ENCODE measurements at places on chromosomes 2 and 18.

DNA sequence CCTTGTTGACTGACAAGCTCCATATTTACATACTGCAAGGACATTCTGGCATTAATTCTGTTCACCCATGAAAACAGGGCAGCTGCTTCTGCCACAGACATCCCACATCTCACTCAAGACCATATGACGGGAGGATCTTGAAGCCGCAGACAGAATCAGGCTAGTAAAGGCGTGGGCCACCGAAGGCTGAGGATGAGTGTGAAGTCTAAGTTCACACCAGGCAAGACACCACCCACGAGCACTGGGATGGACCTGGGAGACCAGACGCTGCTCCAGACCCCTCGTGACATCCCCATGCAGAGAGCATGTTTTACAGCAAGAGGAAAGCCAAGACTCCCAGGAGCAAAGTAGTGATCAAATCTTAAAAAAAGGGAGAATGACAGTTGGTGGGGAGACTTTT lies 3.2 kb downstream of the FHL2 start:
- DNase-seq, result no peak

- DNase-seq, result no peak
Measured at GRCh38 chr18:48393170-48393569, 16.0 kb downstream of the ZBTB7C start.

DNA sequence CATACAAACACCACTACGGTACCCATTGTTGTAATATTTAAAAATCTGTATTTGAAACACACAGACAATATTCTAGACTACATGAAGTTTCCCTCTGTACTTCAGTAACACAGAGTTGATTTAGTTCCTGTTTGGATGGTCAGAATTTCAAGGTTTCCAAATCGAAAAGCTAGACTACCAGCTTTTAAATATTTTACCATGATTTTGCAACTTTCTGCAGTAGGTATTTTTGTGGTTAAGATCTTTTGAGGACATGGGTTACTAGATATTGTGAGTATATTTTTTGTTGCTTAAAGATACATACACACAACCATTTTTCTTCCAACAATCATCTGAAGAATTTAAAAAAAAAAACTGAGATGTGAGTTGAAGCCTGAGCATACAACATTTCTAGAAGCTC lies 10.9 kb downstream of the SERPINB5 start:
- DNase-seq, result no peak

DNA sequence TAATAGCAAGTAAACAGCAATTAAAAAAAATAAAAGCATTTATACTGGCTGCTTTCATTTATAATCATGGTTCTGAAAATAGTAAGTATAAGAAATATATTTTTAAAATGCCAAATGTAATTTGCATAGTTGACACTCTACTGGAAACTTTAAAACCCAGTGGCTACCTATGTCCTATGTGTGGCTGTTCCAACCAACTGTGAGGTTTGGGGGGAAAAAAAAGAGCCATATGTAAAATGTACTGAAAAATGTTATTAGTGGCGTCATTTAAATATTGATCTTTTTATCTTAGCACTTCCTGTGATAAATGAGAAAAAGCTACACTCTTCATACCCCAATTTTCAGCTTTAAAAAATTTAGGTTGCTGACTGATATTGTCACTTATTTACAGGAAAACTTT lies 270.7 kb downstream of the TCF4 start:
- DNase-seq, result no peak

GRCh38 chr2:226118471-226119429 lies 680.9 kb downstream of the IRS1 start:
- DNase-seq, result no peak

GRCh38 chr2:152548111-152548875 lies 169.0 kb downstream of the PRPF40A start:
- DNase-seq, result no peak

- no peak for DNase-seq
Measured at GRCh38 chr2:206556357-206556949, 85.8 kb upstream of the FAM237A start.

- no peak for DNase-seq
Measured at GRCh38 chr2:85763132-85763531, 9.3 kb downstream of the ATOH8 start.

GRCh38 chr18:34647251-34647650 lies 62.8 kb upstream of the DTNA start:
- no peak for DNase-seq
